Stimulated activated CD4-positive, alpha-beta T cell treated with anti-CD3 and anti-CD28 coated beads, Interleukin-1b, Interleukin-23, amount 100 ng/mL, for 48 hours (primary cell): ENCODE measurements at places on chromosomes 6 and 20.

DNA sequence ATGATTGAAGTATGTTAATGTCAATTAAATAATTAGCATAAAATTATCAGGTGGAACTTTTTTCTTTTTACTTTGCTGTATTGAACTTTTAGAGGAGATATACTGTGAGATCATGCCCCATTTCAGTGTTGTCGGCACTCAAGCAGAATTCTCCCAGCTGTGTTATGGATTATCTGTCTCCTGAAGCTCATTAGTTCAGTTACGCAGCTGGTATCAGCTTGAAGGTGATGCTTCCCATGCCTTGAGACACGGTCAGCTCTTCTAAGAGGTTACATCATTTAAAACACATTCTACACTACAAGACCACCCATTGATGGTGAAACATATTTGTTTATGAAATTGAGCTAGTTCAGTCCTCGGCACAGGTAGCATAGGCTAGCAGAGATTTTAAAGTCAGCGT is 68.9 kb upstream of the PHACTR2 start:
- no peak for DNase-seq

GRCh38 chr20:478949-479429 is 16.7 kb upstream of the TBC1D20 start:
- DNase-seq = no peak

GRCh38 chr6:107784669-107785068 is 39.4 kb downstream of the SCML4 start:
- no peak for DNase-seq

DNA sequence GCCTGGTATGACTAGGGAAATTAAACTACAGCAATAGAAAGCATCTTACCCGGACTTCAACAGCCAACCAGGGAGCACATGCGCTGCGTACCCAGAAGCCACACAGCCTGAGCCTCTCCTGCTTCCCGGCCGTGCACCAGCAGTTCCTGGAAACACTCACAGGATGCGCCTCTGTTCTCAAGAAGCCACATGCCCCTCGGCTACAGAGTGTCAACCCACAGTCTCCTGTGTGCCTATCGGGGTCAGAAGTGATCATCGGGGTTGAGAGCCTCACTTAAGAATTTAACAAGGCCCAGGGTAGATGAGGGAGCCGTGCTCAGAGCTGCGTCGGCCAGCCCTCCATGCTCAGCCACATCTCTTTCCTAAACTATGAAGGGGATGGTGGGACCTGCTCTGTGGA is 147.2 kb upstream of the GGTLC1 start:
- no peak for DNase-seq

GRCh38 chr6:100344761-100345160 is 120.0 kb downstream of the SIM1 start:
- DNase-seq = no peak

GRCh38 chr6:126051791-126052190 is 65.5 kb downstream of the TRMT11 start:
- DNase-seq = no peak

DNA sequence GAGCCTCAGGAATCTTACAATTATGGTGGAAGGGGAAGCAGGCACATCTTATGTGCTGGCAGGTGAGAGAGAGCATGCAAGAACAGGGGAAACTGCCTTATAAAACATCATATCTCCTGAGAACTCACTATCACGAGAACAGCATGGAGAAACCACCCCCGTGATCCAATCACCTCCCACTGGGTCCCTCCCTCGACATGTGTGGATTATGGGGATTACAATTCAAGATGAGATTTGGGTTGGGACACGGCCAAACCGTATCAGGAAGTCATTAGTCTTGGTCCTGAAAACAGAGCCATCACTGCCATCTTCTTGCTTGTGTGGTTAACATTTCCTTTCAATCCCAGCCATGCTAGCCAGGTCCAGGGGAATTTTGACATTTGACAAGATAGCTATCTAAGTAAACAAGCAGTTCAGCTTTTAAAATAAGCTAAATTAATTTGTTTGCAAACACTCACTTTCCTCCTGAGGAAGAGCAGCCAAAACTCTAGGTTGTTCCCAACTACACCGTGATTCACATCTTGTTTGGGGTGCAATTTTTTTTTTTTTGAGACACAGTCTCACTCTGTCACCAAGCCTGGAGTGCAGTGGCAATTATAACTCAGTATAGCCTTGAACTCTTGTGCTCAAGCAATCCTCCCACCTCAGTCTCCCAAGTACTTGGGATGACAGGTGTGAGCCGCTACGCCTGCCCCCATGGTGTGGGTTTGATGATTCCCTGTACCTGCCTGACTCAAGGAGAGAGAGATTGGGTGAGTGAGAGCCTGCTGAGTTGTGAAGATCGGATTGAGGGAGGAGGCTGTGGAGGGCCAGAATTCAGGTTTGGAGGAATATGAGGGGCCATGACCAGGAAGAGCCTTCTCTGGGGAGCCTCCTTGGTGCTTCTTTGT is 13.0 kb upstream of the PPP1R14C start:
- no peak for DNase-seq

DNA sequence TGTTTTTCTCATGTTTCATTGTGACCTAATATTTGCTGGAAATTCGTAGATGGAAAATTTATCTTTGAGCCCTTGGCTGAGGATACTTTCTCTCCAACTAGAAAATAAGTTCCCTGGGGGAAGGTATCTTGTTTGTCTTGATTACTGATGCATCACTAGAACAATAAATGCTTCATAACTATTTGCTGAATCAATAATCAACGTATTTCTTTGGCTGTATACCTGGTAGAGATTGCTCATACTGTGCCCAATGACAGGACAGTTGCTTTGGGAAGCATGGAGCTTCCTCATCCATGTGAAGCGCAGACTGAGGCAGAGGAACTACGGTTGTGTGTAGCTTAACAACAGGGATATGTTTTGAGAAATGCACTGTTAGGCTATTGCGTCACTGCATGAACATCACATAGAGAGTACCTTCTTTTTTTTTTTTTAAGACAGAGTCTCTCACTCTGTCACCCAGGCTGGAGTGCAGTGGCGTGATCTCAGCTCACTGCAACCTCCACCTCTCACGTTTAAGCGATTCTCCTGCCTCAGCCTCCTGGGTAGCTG is 34.2 kb upstream of the RPN2 start:
- DNase-seq = no peak

- DNase-seq = no peak
These were observed 1.8 kb upstream of the SIM1 start for GRCh38 chr6:100466410-100467128.

- no peak for DNase-seq
These were observed 48.8 kb downstream of the CTCFL start for GRCh38 chr20:57476084-57476526.

- no peak for DNase-seq
These were observed 7.2 kb downstream of the BTBD9 start for GRCh38 chr6:38632490-38632889.

DNA sequence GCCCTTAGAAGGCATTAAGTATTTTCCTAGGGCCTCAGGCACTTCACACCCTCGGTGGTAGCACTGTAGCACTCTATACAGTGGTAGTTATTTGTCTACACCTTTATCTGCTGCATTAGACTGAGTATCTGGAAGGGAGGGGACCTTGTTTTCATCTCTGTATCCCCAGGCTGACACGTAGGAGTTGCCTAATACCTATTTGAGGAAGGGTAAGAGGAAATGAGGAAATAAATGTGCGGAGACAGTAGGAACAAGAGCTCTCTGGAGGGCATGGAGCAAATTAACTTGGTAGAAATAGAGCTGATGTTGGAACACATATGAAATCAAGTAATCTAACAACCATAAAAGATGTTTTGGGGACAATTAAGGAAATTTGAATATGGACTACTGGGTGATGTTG is 3.9 kb downstream of the CNPY3 start:
- no peak for DNase-seq

GRCh38 chr6:158475344-158476302 is 84.3 kb upstream of the TMEM181 start:
- DNase-seq = no peak

GRCh38 chr6:73832313-73832712 is 136.3 kb downstream of the CD109 start:
- DNase-seq = no peak

GRCh38 chr6:44432726-44433125 is 45.2 kb downstream of the CDC5L start:
- no peak for DNase-seq

DNA sequence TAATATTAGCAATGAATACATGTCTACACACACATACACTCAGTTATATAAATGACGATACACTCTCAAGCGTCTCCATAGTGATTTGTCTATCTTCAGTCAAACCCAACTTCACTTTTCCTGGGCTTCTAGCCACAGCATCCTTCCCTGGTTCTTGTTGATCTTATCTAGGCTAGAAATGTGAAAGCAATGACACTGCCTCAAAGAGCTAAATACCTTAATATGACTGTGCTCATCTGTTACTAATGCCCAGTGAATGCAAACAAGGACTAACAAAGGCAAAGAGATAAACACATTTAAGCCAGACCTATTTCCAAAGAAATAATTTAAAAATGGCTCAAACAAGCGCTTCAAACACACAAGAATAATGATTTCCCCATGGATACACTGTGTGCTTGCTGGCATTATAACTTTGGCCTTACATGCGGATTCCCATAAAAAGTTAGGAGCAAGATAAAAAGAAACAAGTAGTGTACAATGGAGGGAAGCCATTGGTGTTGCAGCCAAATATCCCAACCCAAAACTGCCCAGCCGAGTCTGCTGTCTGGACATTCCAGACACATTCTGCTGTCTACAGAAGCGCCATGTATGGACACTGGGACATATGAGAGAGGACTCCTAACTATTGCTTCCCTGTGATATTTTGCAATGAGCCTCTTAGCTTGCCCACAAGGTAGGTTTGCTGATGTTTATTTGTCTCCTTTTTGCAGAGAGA is 19.5 kb upstream of the DAAM2 start:
- DNase-seq = no peak

- DNase-seq = no peak
These were observed 25.7 kb downstream of the EPHA7 start for GRCh38 chr6:93393554-93394074.

DNA sequence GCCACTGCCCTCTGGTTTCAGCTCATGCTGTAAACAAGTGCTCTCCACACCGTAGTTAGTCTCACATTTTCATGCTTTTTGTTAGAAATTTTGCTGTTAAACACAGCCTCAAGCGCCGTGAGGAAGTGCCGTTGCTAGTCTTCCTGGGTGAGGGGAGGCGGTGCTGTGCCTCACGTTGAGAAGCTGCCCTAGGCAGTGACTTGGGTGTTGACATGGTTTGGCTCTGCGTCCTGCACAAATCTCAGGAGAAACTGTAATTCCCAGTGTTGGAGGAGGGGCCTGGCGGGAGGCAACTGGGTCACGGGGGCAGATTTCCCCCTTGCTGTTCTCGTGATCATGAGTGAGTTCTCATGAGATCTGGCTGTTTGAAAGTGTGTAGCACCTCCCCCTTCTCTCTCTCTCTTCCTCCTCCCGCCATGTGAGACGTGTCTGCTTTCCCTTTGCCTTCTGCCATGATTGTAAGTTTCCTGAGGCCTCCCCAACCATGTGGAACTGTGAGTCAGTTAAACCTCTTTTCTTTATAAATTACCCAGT is 95.8 kb downstream of the ERMARD start:
- DNase-seq = no peak

GRCh38 chr20:23065266-23066201 is 16.1 kb upstream of the THBD start:
- no peak for DNase-seq

- no peak for DNase-seq
These were observed 128.2 kb upstream of the CDH4 start for GRCh38 chr20:61123751-61124368.

- DNase-seq = no peak
These were observed 179.5 kb downstream of the ADAT2 start for GRCh38 chr6:143271024-143271423.

DNA sequence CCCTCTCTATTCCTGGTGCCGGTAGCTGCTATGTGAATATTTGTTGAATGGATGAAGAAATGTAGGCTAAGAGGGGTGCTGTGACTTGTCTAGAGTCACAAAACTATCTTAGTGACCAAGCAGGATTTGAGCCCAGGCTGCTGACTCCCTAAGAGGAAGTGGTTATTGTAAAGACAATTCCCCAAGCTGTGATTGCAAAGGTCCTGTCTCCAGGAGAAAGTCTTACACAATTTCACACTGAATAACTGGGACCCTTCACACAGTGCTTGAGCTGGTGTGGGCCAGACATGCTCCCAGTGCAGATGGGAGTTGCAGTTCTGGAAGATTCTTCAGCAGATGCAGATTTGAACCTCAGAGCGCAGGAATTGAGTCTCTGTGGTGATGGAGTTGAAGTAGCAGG is 38.1 kb downstream of the IYD start:
- no peak for DNase-seq
